Mucosa of gallbladder (tissue), 1 donor: ENCODE measurements at places on chromosomes 1 and 21. TPM values are rescaled to one million over a fixed set of nuclear protein-coding genes. Genes with fewer than 3 reads are reported as not detected.

KRTAP10-2 gene
- total RNA-seq = not detected

KIF21B gene
- total RNA-seq = 4.9 TPM

GJC2 gene
- total RNA-seq = 2.8 TPM

CFHR4 gene
- not detected for total RNA-seq

AGT gene
- total RNA-seq = 341 TPM
